ENCODE measurements at places on chromosomes 4 and X.

- DNase-seq = no peak
These were observed 45.7 kb downstream of the GPAT3 start for GRCh38 chr4:83581411-83582288.

GRCh38 chrX:31117266-31117665 lies 45.4 kb upstream of the FTHL17 start:
- no peak for DNase-seq

DNA sequence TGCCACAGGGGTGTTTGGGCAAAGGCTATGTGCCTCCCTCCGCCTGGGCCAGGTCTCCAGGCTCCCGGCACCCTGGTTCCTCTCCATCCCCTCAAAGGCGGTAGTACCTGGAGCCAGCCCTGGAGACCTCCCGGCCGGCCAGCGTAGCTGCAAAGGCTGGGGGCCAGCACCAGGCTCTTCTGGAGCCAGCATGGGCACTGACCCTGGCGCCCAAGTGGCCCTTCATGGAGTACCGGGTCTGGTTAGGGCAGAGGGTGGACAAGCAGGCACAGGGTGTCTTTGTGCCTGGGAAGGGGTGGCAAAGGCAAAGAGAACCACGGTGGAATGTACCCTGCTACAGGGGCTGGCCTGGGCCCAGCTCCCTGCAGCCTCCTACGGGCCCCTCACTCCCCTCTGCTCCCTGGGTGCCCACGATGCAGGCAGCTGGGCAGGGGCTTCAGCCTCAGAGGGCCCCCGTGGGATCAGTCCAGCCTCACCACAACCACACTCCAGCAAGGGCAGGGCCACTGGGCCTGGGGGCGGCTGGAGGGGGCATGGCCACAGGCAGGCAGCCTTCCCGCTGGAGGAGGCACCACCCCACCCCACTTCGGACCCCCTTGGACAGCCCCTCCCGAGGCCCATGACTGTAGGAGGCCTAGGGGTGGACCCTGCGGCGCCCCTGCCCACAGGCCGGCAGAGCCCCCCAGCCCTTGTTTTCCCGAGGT lies 112.9 kb upstream of the NKX1-1 start:
- DNase-seq = no peak

DNA sequence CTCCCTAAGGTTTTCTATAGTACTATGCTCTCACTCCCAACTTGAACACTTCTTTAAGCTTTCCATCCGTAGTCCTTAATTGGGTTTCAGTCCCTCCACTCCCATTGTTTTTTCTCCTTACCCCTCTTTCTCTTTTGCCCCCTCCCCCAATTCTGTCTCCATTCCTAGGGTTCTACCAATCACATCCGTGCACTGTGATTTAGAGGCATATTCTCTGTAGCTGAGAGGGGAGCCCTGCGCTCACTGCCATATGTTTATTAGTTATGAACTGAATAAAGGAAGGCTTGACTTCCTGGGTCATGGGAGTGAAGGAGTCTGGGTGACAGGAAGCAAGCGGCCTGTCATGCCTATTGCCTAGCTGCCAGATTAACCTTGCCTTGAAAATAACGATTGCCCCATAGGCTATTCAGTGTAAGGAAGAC lies 471 bp downstream of the MCTS1 start:
- peak; percentile 53 for DNase-seq

GRCh38 chr4:24537025-24537424 lies 47.3 kb downstream of the DHX15 start:
- DNase-seq = no peak

GRCh38 chr4:54066088-54066415 lies 1.6 kb upstream of the CHIC2 start:
- DNase-seq = no peak

DNA sequence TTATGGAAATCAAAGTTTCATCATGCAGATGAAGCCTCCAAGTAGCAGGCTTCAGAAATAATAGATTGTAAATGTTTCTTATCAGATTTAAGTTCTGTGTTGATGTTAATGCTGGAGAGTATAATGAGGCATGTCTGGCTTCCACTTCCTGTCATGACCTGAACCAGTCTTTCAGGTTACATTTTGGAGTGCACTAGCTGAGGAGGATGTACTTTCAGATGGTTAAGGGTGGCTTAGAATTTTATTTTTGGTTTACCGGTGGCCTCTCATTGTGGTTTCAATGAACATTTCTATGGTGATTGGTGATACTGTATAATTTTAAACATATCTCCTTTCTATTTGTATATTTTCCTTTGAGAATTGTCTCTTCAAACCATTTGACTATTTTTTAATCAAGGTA lies 890.4 kb downstream of the SH3BGRL start:
- no peak for DNase-seq

- no peak for DNase-seq
These were observed 142.3 kb upstream of the F9 start for GRCh38 chrX:139388254-139388653.

DNA sequence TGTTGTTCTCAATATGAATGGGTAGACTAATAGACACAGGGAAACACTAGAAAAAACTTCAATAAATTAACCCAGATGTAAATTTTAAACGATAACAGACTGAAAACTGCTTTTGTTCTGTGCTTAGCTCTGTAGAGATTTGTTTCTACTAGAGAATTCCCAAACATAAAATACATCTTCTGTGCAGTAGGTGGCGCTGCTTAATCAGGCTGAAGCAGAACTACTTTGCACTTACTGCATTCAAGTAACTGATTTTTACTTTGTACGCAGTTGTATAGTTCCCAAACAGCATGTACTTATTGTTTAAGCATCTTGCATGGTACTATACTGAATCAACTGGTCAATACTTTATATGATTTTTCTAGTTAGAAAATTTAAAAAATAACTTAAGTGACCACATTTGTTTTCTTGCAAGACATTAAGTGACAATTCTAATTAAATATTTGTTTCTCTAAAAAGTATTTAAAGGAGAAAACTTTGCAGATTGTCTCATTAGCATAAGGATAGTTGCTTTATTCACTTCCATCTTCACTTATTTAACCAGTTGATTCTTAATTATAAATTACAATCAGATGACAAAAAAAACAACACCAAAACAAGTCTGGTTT lies 490.6 kb downstream of the IL15 start:
- DNase-seq = peak; percentile 60

GRCh38 chrX:103461156-103461555 lies 58.1 kb downstream of the RAB40A start:
- no peak for DNase-seq

- no peak for DNase-seq
These were observed 62.9 kb downstream of the ELOVL6 start for GRCh38 chr4:110135523-110135922.

GRCh38 chr4:145178740-145179280 lies 1.6 kb downstream of the OTUD4 start:
- no peak for DNase-seq

- no peak for DNase-seq
These were observed 224.8 kb upstream of the EDA2R start for GRCh38 chrX:66863721-66864120.

- DNase-seq = no peak
These were observed 114.1 kb upstream of the NPY2R start for GRCh38 chr4:155094201-155094820.

- DNase-seq = no peak
These were observed 72.1 kb downstream of the ARHGEF38 start for GRCh38 chr4:105624530-105624929.

GRCh38 chr4:47711646-47712045 lies 126.2 kb downstream of the CORIN start:
- DNase-seq = no peak

DNA sequence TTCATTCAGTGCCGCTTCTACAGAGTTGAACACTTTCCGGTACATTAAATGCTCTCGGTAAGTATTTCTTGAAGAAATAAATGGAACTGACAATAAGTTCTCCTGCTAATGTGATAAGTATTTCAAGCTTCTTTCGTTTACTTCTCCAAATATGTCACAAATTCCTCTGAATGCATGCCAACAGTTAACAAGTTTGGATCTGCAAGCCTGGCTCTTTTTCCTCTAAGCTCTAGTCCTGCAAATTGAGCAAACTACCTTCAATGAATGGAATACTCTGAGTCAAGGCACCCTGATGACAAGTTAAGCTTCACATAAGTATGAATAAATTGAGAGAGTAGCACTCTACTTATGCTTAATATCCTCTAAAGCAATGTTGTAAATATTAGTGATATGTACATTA lies 403.6 kb downstream of the PDGFC start:
- DNase-seq = no peak

DNA sequence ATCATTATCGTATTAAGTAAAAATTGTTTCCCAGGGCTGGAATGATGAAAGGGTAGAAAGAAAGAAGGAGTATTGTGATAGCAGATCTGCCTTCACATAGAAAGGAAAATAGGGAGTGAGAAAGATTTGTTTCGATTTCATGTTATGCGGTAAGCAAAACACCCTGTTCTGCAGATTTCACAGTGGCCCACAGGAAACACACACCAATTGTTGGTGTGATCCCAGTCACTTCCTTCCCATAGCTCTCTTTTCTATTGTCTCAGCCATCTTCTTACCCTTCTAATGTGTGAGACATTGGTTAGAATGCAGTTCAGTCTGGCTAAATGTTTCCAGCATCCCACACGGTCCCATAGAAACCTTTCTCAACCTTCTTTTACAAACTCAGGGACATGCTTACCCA lies 2709.8 kb downstream of the PCDH7 start:
- no peak for DNase-seq

DNA sequence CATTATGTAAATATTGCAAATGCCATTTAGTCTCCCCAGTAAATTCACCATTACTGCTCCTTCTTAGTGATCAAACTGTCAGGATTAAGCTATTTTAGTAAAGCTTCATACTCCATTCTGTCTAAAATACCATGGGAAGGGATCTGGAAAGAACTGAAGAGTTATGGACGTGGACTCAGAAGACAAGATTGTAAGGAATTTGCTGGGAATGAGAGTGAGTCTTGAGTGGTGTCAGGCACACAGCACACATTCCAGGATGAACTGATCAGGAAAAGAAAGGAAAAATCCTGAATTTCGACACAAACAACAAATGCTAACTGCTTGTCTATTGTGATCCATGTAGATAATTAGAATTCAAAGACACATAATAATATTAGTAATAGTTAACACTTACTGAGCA lies 311.0 kb downstream of the CENPC start:
- DNase-seq = no peak

- peak; percentile 58 for DNase-seq
These were observed 3.7 kb upstream of the RHOH start for GRCh38 chr4:40193016-40193571.

- DNase-seq = no peak
These were observed 38.7 kb upstream of the DCLK2 start for GRCh38 chr4:150039274-150040127.

- no peak for DNase-seq
These were observed 19.4 kb downstream of the NLGN3 start for GRCh38 chrX:71164071-71164470.

DNA sequence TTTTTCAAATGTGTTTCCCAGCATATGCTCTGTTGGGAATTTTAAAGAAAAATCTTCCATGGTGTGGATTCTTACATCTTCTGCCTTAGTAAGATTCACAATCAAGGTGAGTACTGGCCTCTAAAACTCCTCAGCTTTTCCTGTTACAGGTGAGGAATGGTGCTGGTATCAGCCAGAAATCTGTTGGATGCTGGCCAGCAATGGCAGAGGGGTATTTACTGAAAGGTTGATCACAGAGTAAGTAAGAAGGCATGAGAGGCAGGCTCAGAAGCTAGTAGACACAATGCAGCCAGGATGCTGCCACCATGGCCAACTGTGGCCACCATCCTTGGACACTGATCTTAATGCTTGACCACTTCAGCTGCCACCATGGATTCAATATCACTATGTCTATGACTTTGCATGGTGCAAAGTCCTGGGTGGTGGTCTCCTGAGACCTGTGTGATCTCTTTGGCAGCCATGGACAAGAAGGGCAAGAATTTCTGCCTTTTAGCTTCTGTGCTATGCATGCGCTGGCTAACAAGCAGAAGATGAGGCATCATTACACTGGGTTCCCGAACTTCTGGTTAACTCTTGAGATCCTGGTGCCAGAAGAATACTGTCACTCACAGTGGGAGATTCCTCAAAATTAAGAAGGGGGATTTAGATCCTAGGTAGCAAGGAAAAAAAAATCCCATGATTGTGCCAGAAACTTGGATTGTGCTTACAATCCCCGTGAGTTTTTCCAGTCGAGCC lies 60.2 kb downstream of the CHRNA9 start:
- no peak for DNase-seq

DNA sequence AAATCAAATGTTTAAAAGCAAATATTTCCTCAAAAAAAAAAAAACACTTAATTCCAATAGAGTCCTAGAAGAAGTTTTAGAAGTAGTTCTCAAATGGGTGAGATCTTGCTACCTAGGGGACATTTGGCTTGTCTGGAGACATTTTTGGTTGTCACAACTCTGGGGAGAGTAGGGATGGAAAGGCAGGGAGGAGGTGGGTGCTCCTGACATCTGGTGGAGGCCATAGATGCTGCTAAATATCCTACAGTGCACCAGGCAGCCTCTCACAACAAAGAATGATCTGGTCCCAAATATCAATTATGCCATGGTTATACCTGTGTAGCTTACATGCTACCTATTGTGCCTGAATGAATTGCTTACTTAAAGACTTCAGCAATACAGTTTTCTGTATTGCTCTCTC lies 46.8 kb downstream of the CPE start:
- DNase-seq = no peak
